ENCODE measurements at places on chromosomes 3 and 15.

- DNase-seq: peak; percentile 51
These were observed 122.6 kb downstream of the LRIG1 start for GRCh38 chr3:66378256-66378655.

DNA sequence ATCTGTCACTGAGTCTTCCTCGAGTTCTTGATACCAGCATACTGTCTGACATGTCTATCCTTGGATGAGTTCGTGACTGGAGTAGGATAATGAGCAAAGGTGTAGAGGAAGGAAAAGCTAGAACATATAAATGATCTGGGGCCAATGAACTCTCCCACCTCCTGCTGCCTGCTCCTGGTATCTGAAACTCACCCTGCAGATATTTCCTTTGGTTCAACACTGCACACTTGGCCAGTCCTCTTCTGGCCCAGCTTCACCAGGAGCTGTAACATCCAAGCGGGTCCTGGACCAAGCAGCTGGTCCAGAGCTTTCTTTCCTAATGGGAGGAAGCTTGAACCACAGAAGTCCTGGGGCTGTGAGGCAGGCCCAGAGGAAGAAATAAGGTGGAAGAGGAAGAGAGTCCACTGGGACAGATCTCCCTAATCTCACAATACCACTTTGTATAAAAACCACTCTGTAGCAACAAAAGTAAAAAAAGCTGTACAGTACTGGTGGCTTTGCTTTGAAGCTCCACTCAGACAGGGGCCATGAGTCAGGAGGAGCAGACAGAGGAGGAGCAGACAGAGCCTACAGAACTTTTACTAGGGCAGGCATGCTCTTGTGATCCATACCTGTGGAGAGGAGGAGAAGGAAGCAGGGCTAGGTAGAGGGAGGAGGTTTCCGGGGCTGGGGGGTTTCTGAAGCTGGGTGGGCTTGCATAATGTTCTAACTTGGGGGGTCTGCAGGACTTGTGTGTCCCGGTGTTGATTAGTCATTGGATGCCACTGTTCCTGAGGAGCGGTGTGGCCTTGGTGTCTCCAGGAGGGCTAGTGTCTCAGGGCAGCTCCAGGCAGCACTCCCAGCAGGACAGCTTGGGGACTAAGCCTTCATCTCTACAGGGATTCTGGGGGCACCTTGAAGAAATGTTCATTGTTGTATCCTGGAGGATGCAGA, 166.9 kb downstream of the ABHD5 start:
- DNase-seq: no peak

DNA sequence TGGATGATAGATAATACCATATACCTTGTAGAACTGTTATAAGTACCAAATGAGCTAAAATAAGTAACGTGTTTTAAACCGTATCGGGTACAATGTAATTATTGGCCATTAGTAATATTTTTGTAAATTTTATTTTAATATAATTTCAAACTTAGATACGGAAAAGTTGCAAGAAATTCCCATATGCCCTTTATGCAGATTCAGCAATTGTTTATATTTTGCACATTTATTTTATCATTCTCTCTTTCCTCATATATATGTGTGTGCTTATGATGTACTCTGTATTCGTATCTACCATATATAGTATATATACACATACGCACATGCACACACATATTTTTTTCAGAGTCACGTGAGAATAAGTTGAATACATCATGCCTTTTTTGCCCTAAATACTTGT, 38.5 kb downstream of the EXOG start:
- no peak for DNase-seq

GRCh38 chr3:195041871-195042742, 228.9 kb downstream of the XXYLT1 start:
- no peak for DNase-seq

DNA sequence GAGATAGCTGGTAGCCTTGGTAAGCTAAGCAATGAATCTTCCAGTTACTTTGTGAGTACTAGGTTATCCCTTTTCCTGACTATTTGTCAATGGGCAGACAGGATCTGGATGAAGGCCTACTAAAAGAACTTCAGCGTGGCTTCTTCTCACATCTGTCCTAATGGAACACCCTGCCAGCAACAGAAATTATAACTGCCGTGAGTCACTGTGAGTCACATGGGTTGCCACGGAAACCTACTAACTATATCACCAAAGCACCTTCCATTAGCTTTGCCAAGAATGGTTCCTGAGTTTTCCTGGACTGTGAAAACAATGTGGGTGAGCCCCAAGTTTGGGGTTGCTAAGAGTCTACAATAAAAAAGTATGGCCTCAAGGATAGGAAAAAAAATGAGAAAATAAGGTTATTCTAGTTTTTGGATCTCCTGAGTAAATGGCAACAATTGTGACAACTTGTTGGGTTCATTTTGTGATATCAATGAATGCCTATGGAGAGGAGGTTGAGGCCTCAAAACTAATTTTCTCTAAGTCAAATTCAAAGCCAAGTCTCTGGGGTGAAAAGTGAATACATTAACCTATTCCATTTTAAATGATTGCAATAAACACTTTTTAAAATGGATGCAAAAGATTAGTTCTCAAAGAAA, 195.1 kb upstream of the ICE2 start:
- DNase-seq: no peak

- DNase-seq: no peak
These were observed 136.6 kb upstream of the SETMAR start for GRCh38 chr3:4166540-4166939.

- DNase-seq: no peak
These were observed 274.0 kb downstream of the BBX start for GRCh38 chr3:107796791-107797190.

DNA sequence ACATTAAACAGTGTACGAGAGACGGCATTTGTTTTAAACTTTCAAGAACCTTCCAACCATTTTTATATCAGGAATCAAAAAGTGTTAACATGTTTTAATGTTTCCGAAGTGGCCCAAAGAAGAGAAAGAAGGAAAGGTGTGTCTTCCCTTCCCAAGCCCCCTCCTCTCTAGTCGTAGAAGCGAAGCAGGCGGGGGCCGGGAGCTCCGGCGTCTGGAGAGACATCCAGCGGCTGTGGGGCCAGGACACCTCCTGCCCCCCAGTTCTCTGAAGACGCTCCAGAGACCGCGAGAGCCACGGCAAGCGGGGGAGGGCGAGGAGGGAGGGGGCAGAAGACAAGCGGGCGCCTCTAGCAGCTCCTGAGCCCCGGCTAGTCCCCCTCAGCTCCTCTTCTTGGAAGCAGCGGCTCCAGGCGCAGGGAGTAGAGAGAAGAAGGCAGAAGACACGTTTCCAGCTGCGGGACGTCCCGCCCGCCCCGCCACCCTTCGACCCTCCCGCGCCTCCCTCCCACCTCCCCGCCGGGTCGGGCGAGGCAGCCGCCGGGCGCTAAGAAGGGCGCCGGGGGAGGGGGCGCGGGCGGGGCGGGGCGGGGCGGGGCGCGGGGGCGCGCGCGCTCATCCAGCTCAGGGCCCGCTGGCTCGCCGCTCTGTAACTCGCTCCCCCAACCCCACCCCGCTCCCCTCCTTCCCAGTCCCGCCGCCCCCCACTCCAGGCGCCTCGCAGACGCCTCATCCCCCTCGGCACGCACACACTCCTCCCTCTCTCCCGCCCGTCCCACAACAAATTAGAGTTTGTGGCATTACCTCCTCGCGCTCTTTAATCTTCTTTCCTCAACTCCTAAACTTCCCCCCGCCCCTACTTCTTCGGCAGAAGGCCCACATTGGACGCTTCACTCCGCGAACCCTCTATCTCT, at the start of gene ZBTB20:
Gene ZBTB20 (minus strand): TSS at position 871 of the 911 bp plus-strand sequence.
- DNase-seq: peak; percentile 71

- no peak for DNase-seq
These were observed 217.3 kb upstream of the GOLIM4 start for GRCh38 chr3:168312984-168313383.

GRCh38 chr15:52294881-52295420, 653 bp downstream of the MYO5C start:
- no peak for DNase-seq

GRCh38 chr3:120432150-120432860, 18.5 kb downstream of the FSTL1 start:
- no peak for DNase-seq

- no peak for DNase-seq
These were observed 111.9 kb downstream of the ATG7 start for GRCh38 chr3:11384074-11384473.

- DNase-seq: no peak
These were observed 116.2 kb upstream of the RASGRP1 start for GRCh38 chr15:38680775-38681174.

DNA sequence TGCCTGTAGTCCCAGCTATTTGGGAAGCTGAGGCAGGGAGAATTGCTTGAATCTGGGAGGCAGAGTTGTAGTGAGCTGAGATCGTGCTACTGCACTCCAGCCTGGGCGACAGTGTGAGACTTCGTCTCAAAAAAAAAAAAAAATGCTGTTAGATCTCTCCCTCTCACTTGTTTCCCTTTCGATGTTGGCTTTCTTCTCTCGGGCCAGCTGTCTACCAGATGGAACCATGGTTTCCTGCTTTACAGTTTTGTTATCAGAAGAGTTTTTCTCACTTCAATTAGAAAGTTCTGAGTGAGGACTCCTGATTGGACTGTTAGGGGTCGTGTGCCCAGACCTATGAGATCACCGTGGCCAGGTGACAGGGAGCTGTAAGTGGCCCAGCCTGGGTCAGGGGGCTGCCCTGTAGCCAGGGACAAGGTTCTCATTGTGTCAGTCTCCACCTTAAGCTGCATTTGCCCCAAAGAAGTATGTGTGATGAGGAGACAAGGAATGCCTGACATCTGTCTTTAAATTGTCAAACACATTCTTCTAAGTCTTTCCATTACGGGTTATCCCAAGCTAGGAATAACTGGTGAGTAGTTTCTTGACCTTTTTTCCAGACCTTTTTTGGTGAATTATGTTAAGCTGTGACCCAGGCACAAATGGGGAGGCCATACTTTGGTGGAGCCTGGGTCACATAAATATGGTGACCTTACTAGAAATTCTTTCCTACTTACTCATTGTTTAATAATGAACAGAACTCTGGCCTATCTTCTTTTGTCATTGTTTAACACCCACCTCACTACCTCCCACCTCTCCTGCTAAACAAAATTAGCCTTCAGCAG, 25.2 kb downstream of the SNAPC5 start:
- peak; percentile 72 for DNase-seq

DNA sequence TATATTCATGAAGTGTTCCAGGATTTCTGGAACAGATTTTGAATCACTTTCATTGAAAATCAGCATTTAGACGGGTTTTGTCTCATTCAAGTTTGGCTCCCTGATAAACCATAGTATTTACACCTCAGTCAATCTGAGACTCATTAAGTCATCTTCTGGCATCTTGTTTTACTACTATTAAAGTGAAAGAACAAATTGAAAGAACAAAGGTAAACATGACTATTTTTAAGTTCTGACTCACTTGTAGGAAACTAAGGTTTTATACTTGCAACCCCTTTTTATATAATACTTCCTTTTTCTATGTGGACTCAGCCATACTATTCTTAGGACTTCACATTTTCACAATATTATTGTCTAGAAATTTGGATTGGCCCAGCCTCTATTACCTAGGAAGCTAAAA, 854.4 kb downstream of the SQOR start:
- DNase-seq: no peak

GRCh38 chr3:31926543-31926942, 54.5 kb downstream of the OSBPL10 start:
- DNase-seq: no peak

- peak; percentile 70 for DNase-seq
These were observed 35.8 kb downstream of the CPN2 start for GRCh38 chr3:194315088-194315964.

Data from central memory CD4-positive, alpha-beta T cell (primary cell).